Endothelial cell (in vitro differentiated cells): ENCODE measurements at places on chromosomes 6 and 20. TPM values are rescaled to one million over a fixed set of nuclear protein-coding genes. Genes with fewer than 3 reads are reported as not detected.

The CNKSR3 gene
- total RNA-seq, result 9.7 TPM

The TSHZ2 gene
- total RNA-seq, result 2.3 TPM

The DNAAF9 gene
- total RNA-seq, result 18.8 TPM

DNA sequence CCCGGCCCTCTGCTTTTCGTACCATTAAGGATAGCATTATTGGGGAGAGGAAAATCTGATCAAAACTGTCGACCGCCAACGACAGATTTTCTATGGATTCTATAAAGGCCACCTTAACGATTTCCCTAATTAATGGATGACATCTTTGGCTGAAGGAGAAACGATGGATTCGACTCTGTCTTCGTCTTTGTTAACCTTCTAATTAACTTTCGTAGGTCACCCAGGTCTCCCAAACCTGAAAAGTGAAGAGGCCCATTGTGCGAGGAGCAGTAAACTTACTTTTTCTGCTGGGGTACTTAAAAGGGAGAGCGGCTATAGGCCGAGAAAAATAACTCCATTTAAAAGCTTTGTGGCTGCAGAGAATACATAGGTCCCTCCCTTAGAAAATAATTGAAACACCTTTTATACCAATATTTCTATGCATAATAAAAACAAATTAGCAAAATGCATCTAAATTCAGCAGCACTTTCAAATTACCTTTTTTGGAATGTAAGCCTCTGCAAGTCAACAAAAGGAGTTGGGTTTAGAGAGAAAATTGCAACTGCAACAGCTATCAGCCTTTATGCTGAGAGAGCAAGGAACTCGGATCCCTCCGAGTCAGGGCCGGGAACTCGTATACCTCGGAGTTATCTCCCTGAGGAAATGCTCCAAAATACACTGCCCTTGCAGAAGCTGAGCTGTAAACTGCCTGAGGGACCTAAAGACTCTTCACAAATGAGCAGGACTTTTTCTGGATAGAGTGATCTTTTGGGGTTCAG, 31.4 kb upstream of the NR2E1 start:
- DNase-seq, result no peak

DNA sequence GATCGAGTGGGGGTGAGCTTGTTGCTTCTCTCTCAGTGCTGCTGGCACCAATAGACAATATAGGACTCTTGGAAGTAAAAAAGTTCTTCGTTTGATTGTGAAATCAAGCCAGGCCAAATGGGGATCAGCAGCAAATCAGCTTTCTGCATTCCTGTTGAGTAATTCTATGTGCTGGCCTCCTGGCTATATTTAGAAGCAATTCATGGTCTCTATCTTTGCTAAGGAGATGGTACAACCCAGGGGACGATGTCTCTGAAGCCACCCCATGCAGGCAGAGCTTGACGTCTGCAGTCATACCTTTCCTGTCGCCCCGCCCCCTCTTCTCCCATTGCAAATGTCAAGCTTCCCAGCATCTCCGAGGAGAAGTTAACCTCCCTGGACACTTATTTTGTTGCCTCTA, 199.1 kb downstream of the SCP2D1 start:
- no peak for DNase-seq

DNA sequence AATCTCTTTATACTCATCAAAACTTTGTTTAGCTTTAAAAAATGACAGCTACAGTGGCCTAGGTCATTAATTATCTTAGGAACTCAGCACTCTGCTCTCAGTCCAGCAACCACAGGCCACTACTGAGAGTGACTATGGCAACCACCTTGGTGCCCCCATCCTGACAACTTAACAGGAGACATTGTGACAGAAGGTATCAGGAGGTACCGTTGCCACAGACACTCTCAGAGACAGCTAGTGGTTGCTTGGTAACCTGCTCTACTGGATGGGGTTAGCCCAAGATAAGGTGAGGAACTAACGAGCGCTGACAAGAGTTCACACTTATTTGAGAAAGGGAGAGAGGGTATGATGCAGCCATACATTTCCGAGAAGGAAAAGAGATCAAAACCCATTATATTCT, 76.1 kb upstream of the TFAP2D start:
- DNase-seq, result no peak

- no peak for DNase-seq
Measured at GRCh38 chr20:45179166-45179565, 4.5 kb downstream of the PI3 start.

GRCh38 chr6:114690625-114691024, 347.8 kb upstream of the HS3ST5 start:
- no peak for DNase-seq

GRCh38 chr6:53906842-53907241, 112.0 kb downstream of the LRRC1 start:
- no peak for DNase-seq

GRCh38 chr6:46690911-46691451, 3.3 kb downstream of the TDRD6 start:
- no peak for DNase-seq

- no peak for DNase-seq
Measured at GRCh38 chr6:120083186-120083585, 733.6 kb upstream of the MAN1A1 start.

- DNase-seq, result peak; percentile 8
Measured at GRCh38 chr6:53679446-53679933, 13.9 kb upstream of the KLHL31 start.

DNA sequence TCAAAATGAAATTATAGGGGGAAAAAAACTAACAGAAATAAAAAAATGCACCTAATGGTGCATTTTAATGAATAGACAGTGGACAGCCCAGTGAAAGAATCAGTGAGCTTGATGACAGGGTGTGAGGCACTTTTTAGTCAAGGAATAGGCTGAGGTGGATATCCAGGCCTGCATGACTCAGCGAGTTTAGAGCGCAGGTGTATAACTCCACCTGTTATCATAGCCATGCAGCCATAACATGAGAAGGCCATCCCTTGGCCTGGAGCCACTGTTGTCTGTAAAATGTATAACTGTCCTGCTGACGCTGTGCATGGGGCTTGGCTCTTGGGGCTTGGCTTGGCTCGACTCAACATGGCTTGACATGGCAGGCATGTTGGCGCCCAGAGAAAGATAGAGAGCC, 331.5 kb upstream of the NOX3 start:
- DNase-seq, result no peak

DNA sequence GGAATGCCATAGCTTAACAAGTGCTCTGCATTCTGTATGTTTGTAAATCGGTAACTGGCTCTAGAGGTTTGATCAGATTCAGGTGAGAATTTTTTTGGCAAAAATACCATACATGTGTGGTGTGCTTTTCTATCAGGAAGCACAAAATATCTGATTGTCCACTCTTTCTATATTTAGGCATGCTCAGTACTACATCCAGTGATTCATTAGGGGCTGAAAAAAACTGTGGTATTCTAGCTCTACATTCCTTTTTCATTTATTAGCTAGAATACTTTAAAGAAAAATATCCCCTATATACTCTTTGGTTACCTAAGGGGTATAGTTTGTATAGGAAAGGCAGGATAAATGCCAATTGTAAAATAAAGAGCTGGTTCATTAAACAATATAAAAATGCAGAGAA, 10.6 kb upstream of the ELOVL2 start:
- no peak for DNase-seq

DNA sequence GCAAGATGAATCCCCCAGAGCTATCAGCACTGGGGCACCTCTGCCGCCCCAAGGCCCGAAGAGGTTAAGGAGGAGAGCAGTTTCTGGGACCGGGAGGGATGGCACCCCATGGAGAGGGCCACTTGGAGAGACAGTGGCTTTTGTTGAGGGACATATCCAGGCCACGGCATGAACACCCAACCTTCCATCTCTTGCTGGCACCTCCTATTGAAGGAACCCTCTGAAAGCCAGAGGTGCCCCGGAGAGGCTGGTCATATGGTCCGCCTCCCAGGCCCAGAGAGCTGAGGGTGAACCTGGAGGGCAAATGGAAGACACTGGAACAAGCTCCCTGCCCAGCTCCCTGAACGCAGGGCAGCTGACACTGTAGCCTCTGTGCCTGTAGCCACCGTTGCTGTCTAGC, 167.0 kb downstream of the NFATC2 start:
- DNase-seq, result no peak

GRCh38 chr6:163335671-163336545, 78.6 kb upstream of the QKI start:
- peak; percentile 86 for DNase-seq

DNA sequence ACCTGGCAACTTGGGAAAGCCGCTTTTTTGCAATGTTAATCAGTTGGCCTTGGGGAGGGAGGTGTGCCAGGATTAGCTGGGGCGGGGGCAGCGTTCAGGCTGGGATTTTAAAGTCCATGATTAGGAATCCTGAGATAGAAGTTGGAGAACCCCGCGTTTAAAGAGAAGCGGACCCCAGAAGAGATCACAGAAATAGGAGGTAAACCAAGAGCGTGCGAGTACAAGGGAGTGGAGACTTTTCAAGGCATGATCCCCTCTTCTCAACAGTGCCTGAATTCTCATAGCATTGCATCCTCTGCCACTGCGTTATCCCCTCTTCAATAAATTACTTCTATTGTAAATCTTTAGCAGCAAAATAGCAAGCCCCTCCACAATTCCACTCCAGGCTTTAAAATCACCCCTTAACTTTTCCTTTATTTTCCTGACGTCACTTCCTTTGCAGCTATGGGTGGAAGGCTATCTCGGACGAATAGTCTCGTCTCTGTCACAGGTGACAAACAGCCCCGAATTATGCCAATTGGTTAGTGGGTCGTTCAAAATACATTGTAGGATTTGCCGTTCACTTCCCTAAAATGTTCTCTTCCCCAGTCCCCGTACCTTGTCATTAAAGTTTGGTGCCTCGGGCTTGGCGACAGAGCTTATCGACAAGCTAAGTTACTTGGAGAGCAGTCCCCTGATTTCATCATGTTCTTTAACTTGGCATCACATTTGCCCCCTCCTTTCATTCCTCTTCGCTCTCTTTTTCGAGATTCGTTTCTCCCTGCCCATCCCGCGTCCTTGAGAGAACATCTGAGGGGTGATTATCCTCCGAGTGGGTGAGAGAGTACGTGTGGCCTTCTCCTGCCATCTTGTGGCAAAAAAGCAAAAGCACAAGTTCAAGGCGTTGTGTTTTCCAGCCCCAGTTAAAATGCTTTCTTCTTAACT, 17.1 kb downstream of the OR2B2 start:
- DNase-seq, result peak; percentile 43

DNA sequence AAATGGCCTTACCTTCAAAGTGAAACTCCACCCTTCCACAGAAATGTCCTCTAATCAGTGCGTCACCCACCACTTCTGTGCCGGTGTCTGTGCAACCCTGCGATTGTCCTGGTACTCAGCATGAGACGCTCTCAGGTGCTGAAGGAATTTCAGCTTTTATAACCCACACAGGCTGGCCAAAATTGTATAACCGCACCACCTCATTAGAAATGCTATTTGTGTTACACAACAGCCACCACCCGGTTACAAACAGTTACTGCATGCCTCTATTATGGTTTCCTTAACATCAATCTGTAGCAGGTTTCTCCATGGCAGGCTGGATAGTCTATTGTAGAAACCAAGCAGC, 51.5 kb downstream of the SLC23A2 start:
- DNase-seq, result peak; percentile 16

GRCh38 chr6:81766482-81767069, 14.1 kb upstream of the TENT5A start:
- DNase-seq, result no peak

DNA sequence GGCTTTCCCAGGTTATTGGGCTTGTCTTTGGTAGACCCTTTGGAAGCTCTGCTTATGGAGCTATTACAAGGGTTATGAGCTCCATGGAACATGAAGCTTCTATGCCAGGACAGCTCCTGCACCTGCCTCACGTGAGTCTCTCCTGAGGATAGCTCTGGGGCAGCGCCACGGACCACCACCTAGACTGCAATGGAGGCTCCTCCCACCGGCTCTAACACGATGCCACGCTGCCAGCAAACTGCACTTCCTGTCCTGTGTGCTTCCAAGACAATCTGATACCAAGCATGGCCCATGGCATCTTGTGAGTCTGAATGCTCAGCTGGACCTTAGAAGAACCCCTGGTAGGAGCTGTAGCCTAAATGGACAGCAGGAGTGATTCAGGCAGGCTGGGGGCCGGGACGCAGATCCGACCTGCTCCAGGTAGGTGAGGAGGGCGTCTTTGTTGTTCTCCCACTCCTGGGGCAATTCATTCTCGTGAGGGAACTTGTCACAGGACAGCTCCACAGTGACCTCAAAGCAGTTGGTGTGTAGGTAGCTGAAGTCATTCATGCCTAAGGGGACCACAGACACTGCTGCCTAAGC, 5.5 kb downstream of the CPXM1 start:
- no peak for DNase-seq

- DNase-seq, result no peak
Measured at GRCh38 chr6:47165918-47166317, 123.8 kb upstream of the ADGRF1 start.

GRCh38 chr6:100001915-100002388, 7.9 kb upstream of the MCHR2 start:
- DNase-seq, result peak; percentile 43

DNA sequence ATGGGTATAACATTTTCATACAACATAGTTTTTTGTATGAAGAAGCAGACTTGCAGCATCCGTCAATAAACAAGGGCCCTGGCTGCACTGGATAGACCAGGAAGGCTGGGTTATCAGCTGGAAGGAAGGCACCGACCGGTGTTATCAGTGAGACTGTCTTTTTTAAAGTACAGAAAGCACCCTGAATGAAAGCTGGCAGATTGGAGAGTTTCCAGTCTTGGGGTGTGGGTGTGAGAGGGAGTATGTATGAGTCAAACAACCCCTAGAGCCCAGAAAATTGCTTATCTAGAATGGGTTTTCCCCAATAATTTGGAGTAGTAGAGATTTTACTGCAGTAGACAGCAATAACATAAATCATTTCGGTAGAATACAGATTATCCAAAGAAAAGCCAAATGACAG, 42.4 kb downstream of the TXLNB start:
- DNase-seq, result no peak

DNA sequence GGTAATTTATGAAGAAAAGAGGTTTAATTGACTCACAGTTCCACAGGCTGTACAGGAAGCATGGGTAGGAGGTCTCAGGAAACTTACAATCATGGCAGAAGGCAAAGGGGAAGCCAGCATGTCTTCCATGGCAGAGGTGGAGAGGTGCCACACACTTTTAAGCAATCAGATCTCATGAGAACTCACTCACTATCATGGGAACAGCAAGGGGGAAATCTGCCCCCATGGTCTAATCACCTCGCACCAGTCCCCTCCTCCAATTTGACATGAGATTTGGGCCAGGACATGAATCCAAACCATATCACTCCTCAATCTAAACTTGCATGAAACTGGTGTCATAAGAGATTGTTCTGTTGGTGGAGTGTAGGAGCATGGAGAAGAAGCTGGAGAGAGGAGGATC, 51.6 kb upstream of the CCN6 start:
- no peak for DNase-seq

GRCh38 chr20:10430000-10430466, 4.0 kb downstream of the MKKS start:
- no peak for DNase-seq

DNA sequence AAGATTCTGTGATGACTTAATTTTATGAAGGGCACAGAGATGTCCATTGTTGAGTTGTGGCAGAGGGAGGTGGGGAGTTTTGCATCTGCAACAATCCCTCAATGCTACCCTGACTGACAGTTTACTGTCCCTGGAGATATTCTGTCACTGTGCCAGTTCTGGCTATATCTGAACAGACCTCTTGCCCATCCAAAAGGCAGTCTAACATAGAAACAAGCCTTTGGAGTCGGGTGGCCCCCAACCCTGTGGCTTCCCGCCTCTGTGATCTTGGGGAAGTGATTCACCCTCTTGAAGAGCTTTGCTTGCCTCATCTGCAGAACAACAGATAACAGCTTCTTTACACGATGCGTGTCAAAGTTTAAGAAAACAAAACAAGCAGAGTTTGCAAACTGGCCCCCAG, 3.8 kb upstream of the E2F1 start:
- DNase-seq, result no peak
